ENCODE measurements at places on chromosomes 13 and 19.

GRCh38 chr19:8113017-8113416 lies 36.4 kb downstream of the FBN3 start:
- DNase-seq: no peak

GRCh38 chr19:34404109-34404909 lies at the start of gene PDCD2L:
TSS of gene PDCD2L (plus strand) at chr19:34404399. CDS start at chr19:34404431, 32 bp downstream.
- peak; percentile 57 for DNase-seq

DNA sequence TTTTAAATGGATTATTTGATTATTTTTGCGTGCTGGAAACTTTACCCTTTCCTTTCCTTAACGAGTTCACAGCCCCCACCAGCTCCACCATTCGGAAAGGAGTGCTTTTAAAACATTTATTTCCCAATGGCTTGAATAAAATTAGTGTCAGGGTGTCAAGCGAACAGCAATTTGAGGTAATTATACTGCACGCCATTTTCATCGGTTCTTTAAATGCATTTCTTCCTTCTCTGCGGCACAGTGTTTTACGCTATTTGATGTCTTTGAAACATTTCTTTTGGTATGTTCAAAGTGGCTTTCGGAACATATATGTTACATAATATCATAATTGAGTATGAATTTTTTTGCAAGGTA lies 309 bp upstream of the SLITRK1 start:
- no peak for DNase-seq

GRCh38 chr13:99971576-99972189 lies at the start of gene ZIC5:
TSS of gene ZIC5 (minus strand) at chr13:99971767. CDS start at chr13:99971603, 164 bp downstream.
- DNase-seq: no peak

DNA sequence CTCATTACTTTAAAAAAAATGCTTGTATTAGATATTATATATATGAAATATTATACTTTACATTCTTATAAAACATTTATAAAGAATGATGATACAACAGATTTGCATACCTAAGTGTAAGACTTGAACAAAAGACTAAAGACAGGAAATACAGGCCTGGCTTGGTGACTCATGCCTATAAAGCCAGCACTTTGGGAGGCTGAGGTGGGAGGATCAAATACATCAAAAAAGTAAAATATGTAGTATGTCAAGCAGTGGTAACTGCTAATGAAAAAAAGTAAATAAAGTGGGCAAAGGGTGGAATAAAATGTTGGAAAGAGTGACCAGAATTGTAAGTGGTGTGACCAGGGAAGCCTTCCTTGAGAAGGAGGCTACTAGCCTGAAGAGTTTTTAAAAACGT lies 133.7 kb downstream of the GGACT start:
- no peak for DNase-seq

- DNase-seq: no peak
Observed at GRCh38 chr13:80612804-80613203, 271.9 kb upstream of the SPRY2 start.

GRCh38 chr13:29411481-29411880 lies 184.0 kb downstream of the SLC7A1 start:
- no peak for DNase-seq

- no peak for DNase-seq
Observed at GRCh38 chr19:12481781-12482508, 2.7 kb downstream of the ZNF709 start.

- no peak for DNase-seq
Observed at GRCh38 chr19:19451429-19452242, 46.2 kb downstream of the GATAD2A start.

DNA sequence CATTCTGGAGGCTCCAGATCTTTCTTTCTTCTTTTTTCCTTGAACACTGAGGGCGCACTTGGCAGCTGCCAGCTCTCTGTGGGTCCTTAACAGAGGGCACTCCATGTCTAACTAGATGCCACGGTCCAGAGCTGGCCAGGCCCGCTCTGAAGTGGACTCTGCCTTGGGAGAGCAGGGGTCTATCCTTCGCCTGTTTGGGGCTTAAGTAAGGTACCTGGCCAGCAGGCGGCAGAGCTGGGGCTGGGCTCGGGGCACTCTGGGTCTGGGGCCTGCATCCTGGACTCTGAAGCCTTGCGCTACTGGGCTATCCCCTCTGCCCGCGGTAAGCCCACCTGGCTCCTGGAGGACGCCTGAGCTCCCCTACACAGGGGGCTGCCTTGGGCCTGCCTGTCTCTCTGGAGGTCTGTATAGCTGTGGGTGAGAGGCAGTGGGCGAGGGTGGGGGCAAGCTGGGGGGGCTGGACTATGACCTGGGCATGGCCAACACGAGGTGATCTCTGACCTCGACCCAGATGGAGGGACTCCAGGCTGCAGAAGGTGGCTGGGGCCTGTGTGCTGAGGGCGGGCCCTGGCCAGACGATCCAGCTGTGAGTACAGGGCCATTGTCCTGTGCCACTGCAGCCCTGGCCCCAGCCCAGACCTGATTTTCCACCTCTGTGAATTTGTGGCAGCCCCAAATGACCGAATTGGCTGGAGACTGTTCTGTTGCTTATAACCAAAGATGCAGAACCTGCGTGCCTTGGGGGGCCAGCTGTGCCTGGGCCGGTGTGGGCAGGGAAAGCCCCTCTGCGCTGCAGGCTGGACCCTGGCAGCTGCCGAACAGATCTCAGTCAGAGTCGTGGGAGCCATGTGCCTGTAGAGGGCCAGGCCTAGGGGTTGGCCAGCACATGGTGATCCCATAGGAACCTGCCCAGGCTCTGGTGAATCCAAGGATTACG lies 26.5 kb downstream of the CEBPG start:
- no peak for DNase-seq

DNA sequence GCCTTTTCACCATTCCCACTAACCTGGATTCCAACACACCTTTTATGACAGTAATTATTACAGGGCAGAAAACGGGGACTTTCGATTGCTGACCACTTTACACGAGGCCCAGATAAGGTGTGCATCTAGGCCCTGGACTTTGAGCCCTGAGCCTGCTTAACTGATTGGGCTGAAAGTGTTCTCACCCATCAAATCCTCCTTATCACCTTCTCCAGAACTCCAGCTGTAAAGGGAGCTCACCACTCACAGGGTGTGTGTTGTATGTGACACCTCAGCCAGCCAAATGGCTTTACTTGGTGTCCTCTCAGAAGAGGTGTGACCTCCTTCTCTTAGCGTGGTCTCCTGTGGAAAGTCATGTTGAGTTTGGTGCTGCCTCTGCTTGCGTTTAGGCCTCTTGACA lies 36.5 kb downstream of the SIPA1L3 start:
- DNase-seq: no peak

GRCh38 chr13:58313219-58313618 lies 681.7 kb downstream of the PCDH17 start:
- no peak for DNase-seq

GRCh38 chr19:38317104-38317612 lies 1.4 kb upstream of the YIF1B start:
- DNase-seq: no peak

- no peak for DNase-seq
Observed at GRCh38 chr13:44281252-44282000, 92.2 kb upstream of the SERP2 start.

DNA sequence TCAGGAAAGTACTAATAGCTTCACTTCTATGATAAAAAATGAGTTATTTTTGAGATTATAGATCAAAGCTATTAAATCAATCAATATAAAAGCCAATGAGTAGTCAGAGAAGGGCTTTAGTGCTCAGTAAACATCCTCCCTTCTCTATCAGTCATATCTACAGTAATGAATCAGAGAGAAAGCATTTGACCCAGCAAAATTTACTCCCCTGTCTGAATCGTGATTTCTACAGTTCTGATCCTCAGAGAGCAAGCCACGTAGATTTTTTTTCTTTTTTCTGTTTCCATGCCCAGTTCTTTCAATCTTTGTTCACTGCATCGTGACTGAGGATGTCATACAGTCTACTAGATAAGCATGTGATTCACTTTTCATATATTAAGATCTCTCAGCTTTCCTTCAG lies 16.2 kb upstream of the MBNL2 start:
- DNase-seq: no peak

GRCh38 chr19:52734331-52734892 lies 432 bp downstream of the ZNF611 start:
- no peak for DNase-seq

GRCh38 chr19:11284515-11284914 lies 11.4 kb upstream of the TSPAN16 start:
- DNase-seq: no peak

GRCh38 chr19:33492090-33492489 lies 29.5 kb downstream of the PEPD start:
- no peak for DNase-seq

GRCh38 chr13:30865123-30866049 lies 40.7 kb upstream of the MEDAG start:
- peak; percentile 78 for DNase-seq

DNA sequence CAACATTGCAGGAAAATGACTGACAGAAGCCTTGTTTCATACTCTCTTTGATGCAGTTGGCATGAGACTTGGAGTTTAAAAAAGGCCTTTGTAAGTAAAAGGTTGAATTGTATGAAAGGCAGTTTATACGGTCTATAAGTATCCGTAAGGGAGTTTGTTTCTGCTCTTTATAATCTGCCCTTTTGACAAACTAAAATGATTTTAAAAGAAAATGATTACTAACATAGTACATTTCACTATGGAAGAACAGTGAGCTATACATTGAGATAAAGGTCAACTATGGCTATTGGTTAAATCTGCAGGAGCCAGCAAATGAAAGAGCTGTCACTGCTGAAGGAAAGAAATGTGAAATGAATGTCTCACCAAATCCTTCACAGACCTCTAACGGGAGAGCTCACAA lies 296.1 kb upstream of the SLITRK6 start:
- no peak for DNase-seq

- no peak for DNase-seq
Observed at GRCh38 chr13:96746886-96747285, 247.4 kb downstream of the OXGR1 start.

DNA sequence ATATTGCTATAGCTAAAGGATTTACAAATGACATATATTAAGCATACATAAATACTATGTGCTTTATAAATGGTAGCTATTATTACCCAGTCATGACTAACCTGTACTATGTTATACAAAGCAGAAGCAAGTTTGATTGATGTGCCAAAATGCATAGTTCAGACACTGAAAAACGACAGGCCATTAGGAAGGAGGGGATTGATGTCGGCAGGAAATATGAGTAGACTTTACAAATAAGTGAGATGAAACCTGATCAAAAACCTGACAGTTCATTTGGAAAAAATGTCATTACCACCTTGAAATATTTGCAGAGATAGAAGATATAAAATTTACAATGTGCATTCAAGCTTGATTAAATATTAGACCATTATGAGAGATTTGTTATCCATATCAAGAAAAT lies 38.8 kb upstream of the TPP2 start:
- DNase-seq: no peak

GRCh38 chr13:35672611-35673010 lies 196.1 kb upstream of the MAB21L1 start:
- DNase-seq: no peak
